Neural crest cell (in vitro differentiated cells): ENCODE measurements at places on chromosomes 5 and 9.

- H3K36me3 ChIP-seq, result no peaks in the 10 kb centered on the region
- no peak for DNase-seq
- no peak overlapping the region for H3K27ac ChIP-seq
- H3K4me1 ChIP-seq, result no peaks in the 10 kb centered on the region
- peaks cover 13% of the 10 kb centered on the region for H3K27me3 ChIP-seq
Measured at GRCh38 chr9:99030092-99030511, 74.8 kb upstream of the TGFBR1 start.

GRCh38 chr5:10662661-10663488, 98.2 kb downstream of the DAP start:
- H3K4me1 ChIP-seq, result no peaks in the 10 kb centered on the region
- no peak for DNase-seq
- H3K4me3 ChIP-seq, result no peak overlapping the region
- H3K36me3 ChIP-seq, result no peaks in the 10 kb centered on the region

DNA sequence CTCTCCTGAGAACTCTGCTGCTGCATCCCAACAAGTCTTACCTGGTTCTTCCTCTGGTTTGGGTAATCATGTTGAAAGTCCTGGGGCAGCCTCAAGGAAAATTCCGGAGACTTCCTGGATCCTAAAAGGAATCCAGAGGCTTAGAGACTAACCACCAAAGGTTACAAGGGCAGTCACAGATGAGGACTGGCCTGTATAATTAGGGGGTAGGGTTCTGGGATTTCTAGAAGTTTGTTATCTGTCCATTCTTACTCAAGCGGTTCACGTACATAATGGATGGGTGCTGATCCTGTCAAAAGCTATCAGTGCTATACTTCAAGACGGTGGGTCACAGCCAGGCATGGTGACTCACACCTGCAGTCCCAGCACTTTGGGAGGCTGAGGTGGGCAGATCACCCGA, 51.4 kb upstream of the EPB41L4B start:
- H3K27ac ChIP-seq, result no peak overlapping the region
- no peak for DNase-seq
- no peak overlapping the region for H3K4me3 ChIP-seq
- H3K4me1 ChIP-seq, result no peaks in the 10 kb centered on the region

DNA sequence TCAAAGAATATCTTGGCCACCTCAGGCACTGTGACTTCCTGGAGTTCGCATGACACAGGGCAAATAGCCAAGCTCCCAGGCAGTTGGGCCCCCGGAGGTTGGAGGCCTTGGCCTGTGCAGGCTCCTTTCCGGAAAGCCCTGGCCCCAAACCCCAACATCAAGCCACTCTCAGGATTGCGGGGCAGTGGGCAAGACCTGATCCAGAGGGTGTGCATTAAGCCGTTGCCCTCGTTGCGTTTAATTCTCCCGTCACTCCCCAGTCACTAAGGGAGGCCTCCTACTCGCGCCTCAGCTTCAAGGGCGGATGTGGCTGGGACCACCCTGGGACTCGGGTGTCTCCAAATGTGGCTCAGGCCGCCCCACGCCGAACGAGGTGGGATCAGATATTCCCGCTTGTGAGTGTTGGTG, 60.1 kb downstream of the TMEM174 start:
- peak overlapping the region; percentile 44 for H3K4me3 ChIP-seq
- H3K27me3 ChIP-seq, result peaks cover 90% of the 10 kb centered on the region
- peaks cover 3% of the 10 kb centered on the region for H3K36me3 ChIP-seq
- no peak for DNase-seq

GRCh38 chr5:167634432-167634831, 657.0 kb upstream of the WWC1 start:
- H3K36me3 ChIP-seq, result no peaks in the 10 kb centered on the region
- no peak overlapping the region for H3K4me3 ChIP-seq
- no peak overlapping the region for H3K27ac ChIP-seq
- DNase-seq, result no peak

- no peak for DNase-seq
- no peaks in the 10 kb centered on the region for H3K4me1 ChIP-seq
- no peak overlapping the region for H3K4me3 ChIP-seq
Measured at GRCh38 chr9:14261616-14262015, 52.3 kb downstream of the NFIB start.

- H3K36me3 ChIP-seq, result peaks cover 26% of the 10 kb centered on the region
- no peaks in the 10 kb centered on the region for H3K27me3 ChIP-seq
- H3K27ac ChIP-seq, result no peak overlapping the region
Measured at GRCh38 chr9:109100543-109101201, 19.1 kb downstream of the TMEM245 start.

DNA sequence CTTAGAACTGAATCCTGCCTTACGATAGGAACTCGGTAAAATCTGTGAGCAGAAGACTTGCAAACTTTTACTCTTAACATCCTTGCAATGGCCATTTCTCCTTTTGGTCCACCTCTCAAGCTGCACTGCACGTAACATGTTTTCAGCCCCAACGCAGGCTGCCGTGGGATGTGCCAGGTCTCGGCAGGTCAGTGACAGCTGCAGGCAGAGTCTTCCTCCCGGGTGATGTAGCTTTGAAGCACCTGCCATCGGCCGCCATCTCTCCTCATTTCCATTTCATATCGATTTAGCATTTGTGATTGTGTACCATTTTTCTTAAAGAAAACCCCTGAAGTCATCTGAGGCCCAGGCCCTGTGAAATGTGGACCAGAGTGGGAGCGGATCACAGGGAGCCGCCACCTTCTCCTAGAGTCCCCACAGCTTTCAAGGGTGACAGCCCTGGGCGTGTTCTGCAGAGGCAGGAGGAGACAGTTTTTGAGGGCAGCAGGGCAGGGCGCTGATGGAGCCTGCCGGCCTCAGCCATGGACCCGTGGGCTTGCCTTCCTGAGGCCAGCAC, 25.8 kb upstream of the LPCAT1 start:
- peaks cover 34% of the 10 kb centered on the region for H3K4me1 ChIP-seq
- H3K4me3 ChIP-seq, result no peak overlapping the region
- no peak overlapping the region for H3K27ac ChIP-seq
- DNase-seq, result no peak
- peaks cover 3% of the 10 kb centered on the region for H3K27me3 ChIP-seq
